Activated naive CD4-positive, alpha-beta T cell treated with anti-CD3 and anti-CD28 coated beads, Interleukin-2, amount 50 U/mL, for 72 hours (primary cell): ENCODE measurements at places on chromosomes 2 and 18.

- no peak for DNase-seq
These were observed 43.1 kb downstream of the KYNU start for GRCh38 chr2:142920571-142920970.

GRCh38 chr2:220533485-220533884 is 906.1 kb downstream of the SLC4A3 start:
- no peak for DNase-seq

DNA sequence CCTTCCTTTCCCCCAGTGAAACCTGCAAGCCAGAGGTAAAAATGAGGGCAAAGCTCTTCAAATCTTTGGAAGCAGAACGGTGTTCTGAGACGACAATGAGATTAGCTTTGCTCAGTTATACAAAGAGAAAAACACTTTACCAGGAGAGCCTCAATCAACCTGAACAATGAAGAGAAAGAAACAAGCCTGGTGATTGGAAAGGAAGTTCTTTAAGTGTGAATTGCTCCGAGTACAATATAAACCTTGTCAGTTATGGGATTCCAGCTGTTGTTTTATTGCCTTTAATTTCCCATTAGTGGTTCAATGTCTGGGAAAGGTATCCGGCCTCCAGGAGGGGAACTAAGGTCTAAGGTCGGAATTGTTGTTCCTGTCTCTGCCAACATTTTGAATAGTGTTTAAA is 901.6 kb downstream of the EPHA4 start:
- DNase-seq: no peak

DNA sequence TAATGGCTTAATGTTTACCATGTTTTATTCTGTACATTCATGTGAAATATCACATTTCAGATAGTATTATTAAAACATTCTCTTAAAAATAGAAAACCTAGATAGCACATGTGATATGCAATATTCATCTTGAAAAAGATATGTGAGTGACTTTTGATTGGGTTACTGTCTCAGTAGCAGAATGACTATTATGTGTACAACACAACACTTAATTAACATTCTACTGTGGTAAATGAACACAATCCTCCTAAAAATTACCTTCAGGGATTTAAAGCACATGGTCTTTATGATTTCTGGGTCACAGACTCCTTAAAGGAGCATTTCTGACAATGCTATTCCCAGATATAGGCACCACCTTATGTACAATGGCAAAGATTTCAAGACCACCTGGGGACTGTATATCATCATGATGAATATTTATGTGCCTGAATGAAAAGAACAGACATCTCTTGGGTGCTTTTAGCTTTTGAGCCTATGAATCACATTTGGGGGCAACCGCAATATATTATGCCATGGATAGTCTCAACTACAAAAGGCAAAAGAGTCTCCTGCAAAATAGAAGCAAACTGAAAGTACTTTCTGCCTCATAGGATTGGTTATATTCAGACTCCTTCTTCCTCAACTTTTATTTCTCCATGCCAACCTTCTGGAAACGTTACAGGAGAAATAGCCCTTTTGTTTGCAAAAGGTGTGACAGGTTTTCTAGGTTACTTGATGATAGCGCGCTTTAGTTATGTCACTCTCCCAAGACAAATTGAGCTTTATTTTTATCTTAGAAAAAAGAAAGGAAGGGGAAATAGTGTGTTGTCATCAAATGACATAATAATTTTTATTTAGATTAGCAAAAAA is 259.0 kb downstream of the CALCRL start:
- no peak for DNase-seq

- DNase-seq: no peak
These were observed 19.4 kb downstream of the MPPE1 start for GRCh38 chr18:11888726-11889125.

DNA sequence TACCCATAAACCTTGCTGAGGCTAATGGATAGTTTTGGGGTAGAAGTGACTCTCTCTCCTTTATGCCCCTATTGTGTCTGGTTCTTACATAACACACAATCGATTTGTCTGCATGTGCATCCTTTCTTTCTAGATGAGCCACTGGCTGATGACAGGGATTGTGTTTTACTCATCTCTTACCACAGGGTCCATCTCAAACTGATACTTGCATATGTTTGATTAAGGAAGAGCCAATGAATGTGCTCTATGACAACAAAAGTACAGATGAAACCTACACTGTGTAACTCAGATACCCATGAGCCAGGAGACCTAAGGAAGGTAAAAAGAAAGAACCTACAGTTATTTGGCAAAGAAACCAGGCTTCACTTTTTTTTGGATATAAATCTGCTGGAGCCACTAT is 13.2 kb upstream of the BZW1 start:
- DNase-seq: no peak

- DNase-seq: no peak
These were observed 12.4 kb upstream of the TLK1 start for GRCh38 chr2:171173087-171173486.

DNA sequence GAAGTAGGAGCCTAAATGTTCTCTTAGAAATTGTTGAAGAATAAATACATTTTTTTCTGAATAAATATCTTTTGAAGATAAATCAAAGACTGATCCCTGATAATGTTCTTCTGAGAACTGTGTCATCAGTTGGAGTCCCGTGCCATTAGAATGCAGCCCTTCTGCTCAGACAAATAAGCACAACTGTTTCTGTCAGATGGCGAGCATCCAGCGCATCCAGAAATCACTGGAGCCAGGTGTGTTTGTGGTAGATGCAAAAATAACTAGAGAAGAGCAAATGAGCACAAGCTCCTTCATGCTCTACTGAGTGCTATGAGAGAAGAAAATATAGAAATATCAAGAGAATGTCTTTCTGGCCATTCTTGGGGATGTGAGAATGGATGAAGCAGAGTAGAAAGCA is 573.7 kb downstream of the THSD7B start:
- no peak for DNase-seq

- DNase-seq: no peak
These were observed 82.9 kb downstream of the ACTR3 start for GRCh38 chr2:113972766-113973165.

- DNase-seq: no peak
These were observed 2.6 kb downstream of the MAP2 start for GRCh38 chr2:209426432-209426831.

- DNase-seq: no peak
These were observed 143.6 kb downstream of the COL4A4 start for GRCh38 chr2:227020416-227020815.

- no peak for DNase-seq
These were observed 49.0 kb downstream of the PRKRA start for GRCh38 chr2:178401994-178402437.

- no peak for DNase-seq
These were observed 193.4 kb downstream of the HAUS1 start for GRCh38 chr18:46297621-46298020.

DNA sequence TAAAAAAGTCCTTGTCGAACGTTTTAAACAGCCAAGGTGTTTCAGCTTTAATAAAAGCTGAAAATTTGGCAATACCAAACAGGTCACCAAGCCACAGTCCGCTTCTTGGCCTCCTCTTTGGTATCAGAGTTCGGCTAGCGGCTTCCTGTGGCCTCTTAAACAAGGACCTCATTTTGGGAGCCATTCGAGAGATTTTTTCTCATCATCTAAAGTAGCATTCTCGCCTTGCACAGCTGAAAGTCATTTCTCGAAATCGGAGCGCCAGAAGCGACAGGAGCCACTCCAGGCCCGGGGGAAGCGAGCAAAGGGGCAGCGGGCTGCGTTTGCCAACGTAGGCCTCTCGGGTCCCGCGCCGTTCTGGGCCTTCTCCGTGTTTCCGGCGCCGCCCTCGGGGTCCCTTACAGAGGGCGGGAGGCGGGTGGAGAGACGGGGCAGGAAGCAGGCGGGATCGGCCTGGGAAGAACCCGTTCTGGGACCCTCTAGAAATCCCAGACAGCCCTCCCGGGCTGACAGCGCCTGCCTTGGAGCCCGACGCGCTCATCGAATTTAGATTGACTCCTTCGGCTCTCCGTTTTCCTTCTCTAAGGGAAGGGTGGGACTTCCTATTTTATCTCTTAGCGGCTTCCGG is 522 bp upstream of the ZNF407 start:
- peak; percentile 78 for DNase-seq

GRCh38 chr18:69490072-69490471 is 89.4 kb downstream of the DOK6 start:
- no peak for DNase-seq

DNA sequence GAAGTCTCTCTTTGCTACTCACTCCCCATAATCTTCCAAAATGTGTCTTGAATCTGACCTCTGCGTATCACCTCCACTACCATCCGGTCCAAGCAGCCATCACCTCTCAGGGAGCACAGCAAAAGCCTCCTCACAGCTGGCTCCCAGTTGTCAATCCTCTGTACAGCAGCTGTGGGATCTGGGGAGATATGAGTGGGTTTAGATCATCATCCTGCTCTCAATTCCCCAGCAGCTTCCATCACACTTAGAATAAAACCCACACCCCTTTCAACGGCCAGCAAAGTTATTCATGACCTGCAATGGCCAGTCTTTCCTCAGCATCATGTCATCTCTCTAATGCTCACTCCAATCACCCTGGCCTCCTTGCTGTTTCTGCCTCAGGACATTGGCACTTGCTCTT is 261.6 kb downstream of the PAX3 start:
- DNase-seq: no peak

DNA sequence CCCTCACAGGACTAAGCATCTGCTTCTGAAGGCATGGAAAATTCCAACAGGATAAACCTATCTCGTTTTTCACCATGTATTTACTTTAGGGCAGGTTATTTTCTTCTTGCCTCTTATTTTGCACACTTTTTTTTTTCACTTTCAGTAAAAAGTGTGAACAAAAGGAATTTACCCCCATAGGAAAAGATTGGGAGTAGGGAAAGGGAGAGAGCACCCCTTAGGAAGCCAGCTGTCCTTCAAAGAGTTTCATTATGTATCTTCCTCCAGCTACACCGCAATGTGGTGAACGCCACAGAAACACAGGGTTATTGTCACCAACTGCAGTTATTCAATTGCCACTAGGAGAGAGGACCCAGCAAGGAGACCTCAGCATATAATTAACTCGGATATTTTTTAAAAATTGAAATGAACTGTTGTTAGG is 286.2 kb upstream of the VRK2 start:
- DNase-seq: no peak
